ENCODE measurements at places on chromosomes 4 and X.
A peak's percentile ranks its signal among the peaks of the same experiment; 100 is the strongest.

GRCh38 chrX:79623098-79623762, 256.1 kb upstream of the ITM2A start:
- no peak for DNase-seq

- no peak for DNase-seq
These were observed 6.3 kb upstream of the ARHGEF38 start for GRCh38 chr4:105546086-105546485.

DNA sequence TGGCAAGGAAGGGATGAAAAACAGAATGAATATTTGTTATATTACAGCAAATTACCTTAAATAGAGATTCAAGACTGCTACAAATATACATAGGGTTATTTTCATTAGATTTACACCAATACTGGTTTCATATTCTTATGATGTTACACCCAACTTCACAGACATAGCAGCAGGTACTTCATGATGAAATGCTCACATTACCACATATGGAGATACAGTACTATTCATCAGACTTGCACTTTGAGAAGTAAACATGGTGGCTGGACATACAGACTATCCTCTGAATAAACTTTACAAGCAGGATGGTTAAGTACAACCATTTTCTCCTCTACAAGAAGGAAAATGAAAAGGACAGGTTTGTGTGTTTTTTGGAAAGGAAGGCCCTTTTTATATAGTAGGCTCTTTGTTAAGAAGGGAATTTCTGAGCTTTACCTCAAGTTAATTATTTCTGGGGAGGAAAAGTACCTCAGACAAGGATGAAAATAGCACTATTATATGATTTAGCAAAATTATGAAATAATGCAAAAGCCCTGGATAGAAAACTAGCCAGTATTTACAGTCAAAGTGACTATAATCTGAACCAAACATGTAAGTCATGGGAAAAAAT, 12.0 kb upstream of the FAM120C start:
- DNase-seq, result no peak

DNA sequence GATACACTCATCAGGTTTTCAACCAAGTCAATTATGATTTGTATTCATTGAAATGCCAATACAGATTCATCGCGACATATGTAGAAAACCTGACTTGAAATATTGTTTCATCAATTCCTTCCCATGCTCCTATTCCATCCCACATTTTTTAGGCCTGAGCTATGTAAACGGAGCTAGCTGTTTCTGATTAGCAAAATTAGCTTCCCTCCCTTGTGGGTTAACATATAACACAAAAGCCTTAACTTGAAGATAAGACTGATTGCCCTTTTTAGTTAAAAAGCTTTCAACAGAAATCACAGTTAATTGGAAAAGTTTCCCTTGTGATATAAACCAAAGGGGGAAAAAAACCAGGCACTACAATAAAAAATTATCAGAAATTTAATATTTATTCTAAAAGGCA, 32.8 kb upstream of the DCLK2 start:
- DNase-seq, result no peak

- DNase-seq, result peak; percentile 90
These were observed 46.3 kb downstream of the STARD8 start for GRCh38 chrX:68693481-68694434.
